ENCODE measurements at places on chromosomes 12 and 14.

GRCh38 chr14:26897196-26897595 is 299.4 kb upstream of the NOVA1 start:
- DNase-seq: no peak

DNA sequence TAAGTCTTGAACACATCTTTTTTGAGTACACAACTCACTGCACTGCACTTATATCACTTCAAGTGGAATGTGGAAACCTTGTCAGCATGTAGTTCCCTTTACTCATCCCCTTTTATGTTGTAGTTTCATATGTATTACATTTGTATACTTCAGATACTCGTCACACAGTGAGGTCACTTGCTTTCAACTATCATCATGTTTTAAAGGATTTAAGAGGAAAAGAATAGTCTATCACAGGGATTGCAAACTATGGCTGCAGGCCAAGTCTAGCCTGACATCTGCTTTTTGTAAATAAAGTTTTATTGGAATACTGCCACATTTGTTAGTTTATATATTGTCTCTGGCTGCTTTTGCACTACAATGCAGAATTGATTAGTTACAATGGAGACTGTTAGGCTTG is 24.3 kb downstream of the CNOT2 start:
- DNase-seq: no peak

- DNase-seq: peak; percentile 28
Measured at GRCh38 chr14:68285421-68286179, 466.0 kb downstream of the RAD51B start.

GRCh38 chr12:55716582-55716957 is 724 bp downstream of the BLOC1S1 start:
- no peak for DNase-seq

GRCh38 chr12:92696216-92696615 is 6.6 kb upstream of the PLEKHG7 start:
- DNase-seq: no peak

GRCh38 chr14:70821584-70822529 is 12.5 kb upstream of the MAP3K9 start:
- DNase-seq: peak; percentile 36

GRCh38 chr12:82832096-82832495 is 145.4 kb downstream of the TMTC2 start:
- no peak for DNase-seq

- DNase-seq: no peak
Measured at GRCh38 chr14:86987966-86988365, 1005.0 kb downstream of the GALC start.

DNA sequence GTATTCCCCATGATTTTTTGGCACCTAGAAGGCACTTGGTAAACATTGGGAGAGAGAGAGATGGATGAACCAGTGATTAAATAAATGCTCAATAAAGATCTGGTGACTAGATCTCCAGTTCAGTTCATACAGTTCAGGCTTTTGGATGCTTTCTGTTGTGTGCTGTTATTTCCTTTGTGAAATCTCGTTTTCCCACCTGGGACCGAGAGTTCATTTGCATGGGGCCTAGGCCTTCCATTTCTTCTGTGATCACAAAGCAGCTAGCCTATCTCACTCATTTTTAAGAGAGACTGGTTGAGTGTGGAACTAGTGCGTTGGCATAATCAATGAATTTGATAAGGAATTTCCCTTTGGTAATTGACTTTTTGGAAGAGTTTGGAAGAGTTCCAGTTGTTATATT is 104.0 kb downstream of the VRK1 start:
- DNase-seq: no peak

- DNase-seq: no peak
Measured at GRCh38 chr12:55724940-55725309, 3.9 kb downstream of the CD63 start.

DNA sequence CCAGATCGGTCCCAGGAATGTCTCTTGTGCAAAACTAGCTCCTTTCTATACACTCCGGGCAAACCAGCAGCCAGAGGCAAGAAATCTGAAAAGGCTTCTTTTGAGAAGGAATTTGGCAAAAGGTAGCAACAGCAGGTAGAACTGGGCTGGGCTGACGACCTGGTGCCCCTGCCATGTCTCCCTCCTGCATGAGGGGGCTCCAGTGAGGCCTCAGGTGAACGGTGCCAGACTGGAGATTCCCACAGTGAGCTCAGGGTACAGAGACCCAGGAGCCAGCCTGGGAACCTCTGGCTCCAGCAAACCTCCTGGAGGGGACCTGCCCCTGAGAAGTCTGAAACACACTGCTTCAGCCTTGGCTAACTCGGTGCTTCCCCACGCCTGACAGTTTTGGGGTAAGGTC is 10.8 kb downstream of the ITPK1 start:
- DNase-seq: no peak

DNA sequence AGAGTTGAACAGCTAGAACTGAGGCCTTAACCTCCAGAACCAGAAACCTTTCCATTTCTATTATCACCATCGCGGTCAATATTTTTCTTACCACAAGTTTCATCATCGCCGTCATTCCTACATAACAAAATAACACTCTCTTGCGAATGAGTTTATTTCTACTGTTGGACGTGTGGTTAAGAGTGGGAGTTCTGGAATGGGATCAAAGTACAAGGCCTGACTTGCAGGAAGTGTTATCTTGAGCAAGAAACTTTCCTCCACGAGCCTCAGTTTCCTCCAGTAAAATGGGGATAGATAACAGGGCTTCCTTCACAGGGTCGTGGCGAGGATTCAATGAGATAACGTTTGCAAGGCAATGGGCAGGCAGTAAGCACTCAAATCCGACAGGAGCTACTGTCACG is 652 bp downstream of the SART3 start:
- no peak for DNase-seq

DNA sequence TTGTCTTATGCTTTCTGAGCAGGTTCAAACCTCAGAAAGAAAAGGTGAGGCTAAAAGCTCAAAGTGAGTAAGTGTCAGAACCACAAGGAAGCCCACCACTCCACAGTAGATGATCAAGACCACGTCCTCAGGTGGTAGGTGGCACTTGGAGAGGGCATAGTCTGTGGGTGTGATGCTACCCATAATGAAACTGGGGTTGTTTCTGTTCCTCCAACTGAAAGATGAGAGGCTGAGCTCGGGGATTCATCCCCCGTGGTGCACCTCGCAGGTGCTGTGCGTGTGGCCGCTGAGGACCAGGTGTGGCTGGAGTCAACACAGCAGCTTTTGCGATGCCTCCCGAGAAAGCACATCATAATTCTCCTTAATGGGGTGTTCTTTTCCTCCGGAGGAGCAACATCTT is 285.7 kb downstream of the TTC8 start:
- DNase-seq: no peak

GRCh38 chr12:116048879-116049278 is 228.6 kb downstream of the MED13L start:
- DNase-seq: no peak

- DNase-seq: no peak
Measured at GRCh38 chr12:50785406-50786001, 21.6 kb downstream of the ATF1 start.

- DNase-seq: no peak
Measured at GRCh38 chr12:162467-163307, 51.3 kb downstream of the SLC6A12 start.

- no peak for DNase-seq
Measured at GRCh38 chr14:31692376-31692781, 131.2 kb downstream of the NUBPL start.

- no peak for DNase-seq
Measured at GRCh38 chr12:10147714-10148403, 17.9 kb upstream of the CLEC7A start.

DNA sequence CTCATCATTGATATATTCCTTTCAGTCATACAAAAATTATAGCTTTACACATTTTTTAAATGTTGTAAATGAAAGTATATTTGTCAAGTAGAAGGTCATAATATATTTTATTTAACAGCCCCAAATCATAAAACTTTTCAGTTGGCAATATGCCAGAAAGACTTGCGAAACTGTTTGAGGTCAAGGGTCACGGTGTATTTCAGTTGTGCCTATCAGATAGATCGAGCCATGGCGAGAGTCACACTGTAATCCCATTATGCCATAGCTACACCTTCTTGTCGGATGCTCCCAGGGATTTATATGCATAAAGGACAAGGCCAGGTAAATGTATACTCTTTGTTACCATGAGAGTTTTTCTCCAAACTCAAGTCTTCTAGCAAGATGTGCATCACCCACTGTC is 26.7 kb upstream of the G2E3 start:
- no peak for DNase-seq

GRCh38 chr12:77724367-77724957 is 106.2 kb upstream of the NAV3 start:
- DNase-seq: no peak

DNA sequence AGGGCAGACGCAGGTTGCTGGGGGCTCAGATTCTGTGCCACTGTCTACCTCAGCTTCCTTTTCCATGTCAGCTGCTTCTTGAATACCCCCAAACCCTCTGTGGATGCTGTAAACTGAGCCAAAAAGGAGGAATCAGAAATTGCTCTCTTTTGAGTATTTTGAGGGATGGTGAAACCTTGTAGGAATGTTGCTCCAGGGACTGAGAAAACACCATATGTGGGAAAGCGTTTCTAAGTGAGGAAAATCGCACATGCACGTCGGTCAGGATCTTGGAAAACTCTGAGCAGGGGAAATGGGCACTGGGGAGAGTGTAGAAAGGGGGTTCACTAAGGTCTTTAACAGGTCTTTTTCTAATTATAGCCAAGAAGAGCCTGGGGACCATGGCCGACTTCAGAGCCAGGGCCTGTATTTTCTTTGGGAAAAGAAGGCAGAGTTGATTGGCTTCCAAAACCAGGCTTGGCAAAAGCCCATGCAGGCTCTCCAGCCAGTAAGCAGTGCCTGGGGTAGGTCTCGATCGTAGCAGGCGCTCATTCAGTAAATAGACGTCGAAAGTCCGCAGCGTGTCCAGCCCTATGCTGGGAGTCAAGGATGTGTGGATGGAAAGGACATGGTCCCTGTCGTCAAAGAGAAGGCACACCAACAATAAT is 58.0 kb downstream of the NTF3 start:
- DNase-seq: no peak

DNA sequence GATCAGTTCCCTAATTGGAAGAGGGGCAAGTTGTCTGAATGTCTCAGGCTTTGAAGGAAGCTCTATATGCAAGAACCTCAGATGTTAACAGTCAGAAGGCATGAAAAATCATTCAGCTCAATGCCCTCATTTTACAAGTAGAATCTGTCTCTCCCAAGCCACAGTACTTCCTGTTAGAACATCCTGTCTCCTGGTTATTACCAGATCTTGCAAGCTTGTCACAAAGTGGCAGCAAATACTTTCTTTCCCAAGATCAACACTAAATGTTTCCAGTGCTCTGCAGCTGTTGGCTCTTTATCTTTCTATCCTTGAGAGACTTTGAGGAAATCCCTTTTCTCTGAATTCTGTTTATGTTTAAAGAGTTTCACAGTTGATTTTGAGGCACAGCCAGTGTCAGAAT is 235.5 kb downstream of the AKAP6 start:
- DNase-seq: no peak

DNA sequence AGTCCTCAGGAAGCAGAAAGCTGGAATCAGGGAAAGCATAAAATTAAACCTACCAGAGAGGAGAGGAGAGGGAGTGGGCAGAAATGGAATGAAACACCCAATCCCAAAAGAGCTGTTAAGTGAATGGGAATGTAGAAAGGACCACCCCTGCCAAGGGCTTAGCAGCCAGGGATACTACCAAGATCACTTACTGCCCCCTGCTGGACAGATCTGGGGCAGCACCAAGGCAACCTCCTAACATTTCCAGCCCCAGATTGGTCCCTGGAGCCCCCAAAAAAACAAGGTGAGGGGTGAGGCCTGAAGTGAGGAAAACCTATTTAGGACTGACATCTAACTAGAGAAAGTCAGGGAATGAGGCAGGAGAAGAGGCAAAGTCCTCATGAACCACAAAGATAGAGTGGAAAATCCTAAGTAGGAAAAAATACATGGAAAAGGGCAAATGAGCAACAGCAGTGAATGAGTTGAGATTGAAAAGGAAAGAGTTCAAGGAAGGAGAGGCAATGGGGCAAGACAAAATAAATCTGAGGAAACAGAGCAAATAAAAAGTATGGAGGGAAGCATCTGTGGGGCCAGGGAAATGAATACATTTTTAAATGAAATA is 11.2 kb upstream of the FKBP11 start:
- peak; percentile 65 for DNase-seq

- DNase-seq: no peak
Measured at GRCh38 chr12:47821346-47821706, 1.6 kb upstream of the HDAC7 start.

GRCh38 chr12:102876883-102877282 is 40.2 kb downstream of the PAH start:
- DNase-seq: no peak

Data from stimulated activated CD4-positive, alpha-beta T cell treated with anti-CD3 and anti-CD28 coated beads, Interleukin-15, amount 100 ng/mL, for 1 hour (primary cell).